ENCODE measurements at places on chromosomes 2 and 18.

- DNase-seq: no peak
Observed at GRCh38 chr2:36541891-36542595, 55.9 kb downstream of the FEZ2 start.

GRCh38 chr2:161713706-161714105 is 89.5 kb downstream of the SLC4A10 start:
- DNase-seq: no peak

- DNase-seq: no peak
Observed at GRCh38 chr2:168255866-168256265, 8.5 kb upstream of the STK39 start.

DNA sequence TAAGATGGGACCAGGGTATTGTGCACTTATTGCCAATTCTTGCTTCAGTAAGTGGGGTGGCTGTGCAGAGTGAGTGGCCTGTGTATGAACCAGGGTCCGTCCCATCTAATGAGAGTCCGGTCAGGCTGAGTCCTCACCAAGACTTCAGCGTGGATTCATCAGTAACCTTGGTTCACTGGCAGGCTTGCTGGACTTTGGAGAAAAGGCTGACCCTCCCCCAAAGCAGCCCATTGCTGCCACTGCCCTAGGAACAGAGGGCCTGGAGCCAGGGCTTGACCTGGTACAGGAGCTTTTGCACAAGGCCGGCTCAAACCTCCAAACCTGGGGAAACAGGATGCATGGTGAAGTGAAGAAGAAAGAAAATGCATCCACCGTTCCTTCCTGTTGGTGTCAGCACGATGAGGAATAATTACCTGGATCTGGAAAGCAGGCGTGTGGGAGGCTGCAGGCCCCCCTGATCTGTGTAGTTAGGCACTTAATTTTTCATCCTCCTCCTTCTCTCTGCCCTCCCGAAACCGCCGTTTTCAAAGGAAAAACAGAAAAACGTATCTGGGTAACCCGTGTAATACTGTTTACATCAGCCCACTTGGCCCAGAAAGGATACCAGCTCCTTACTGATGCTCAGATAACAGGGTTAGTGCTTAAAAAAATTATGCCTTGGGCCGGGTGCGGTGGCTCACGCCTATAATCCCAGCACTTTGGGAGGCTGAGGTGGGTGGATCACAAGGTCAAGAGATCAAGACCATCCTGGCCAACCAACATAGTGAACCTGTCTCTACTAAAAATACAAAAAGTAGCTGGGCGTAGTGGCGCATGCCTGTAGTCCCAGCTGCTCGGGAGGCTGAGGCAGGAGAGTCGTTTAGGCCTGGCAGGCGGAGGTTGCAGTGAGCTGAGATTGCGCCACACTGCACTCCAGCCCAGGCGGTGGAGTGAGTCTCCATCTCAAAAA is 147.7 kb downstream of the TGIF1 start:
- DNase-seq: no peak

- DNase-seq: no peak
Observed at GRCh38 chr2:70688427-70688826, 79.6 kb downstream of the ADD2 start.

DNA sequence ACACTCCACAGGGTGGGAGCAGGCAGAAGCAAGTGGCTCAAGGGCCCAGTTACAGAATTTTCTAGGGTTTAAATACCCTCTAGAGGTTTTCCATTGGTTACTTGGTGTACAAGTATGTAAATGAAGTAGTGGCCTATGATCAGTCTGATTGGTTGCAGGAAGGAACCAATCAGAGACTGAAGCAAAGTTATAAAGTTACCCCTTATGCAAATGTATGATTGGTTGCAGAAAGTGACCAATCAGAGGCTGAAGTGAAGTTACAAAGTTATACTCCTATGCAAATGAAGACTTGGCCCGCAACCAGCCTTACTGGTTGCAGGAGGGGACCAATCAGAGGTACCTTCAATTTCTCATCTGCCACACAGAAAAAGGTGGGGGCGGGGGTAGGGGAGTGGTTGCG is 154.6 kb downstream of the INO80D start:
- DNase-seq: no peak

GRCh38 chr2:980176-980575 is 29.5 kb downstream of the SNTG2 start:
- DNase-seq: no peak

- no peak for DNase-seq
Observed at GRCh38 chr2:174339561-174340399, 5.0 kb downstream of the SP9 start.

GRCh38 chr2:231960810-231961348 is 634 bp upstream of the DIS3L2 start:
- DNase-seq: no peak

GRCh38 chr18:48819781-48820482 is 130.8 kb downstream of the SMAD7 start:
- DNase-seq: no peak

Measured in stimulated activated CD4-positive, alpha-beta T cell treated with anti-CD3 and anti-CD28 coated beads, TNF-alpha, amount 100 ng/mL, for 4 hours (primary cell).